Hindlimb muscle (tissue), 1 donor: ENCODE measurements at places on chromosomes 7 and 10.

- DNase-seq: no peak
Observed at GRCh38 chr7:154804449-154804848, 198.5 kb downstream of the PAXIP1 start.

GRCh38 chr7:86282014-86282682 is 361.6 kb upstream of the GRM3 start:
- no peak for DNase-seq

DNA sequence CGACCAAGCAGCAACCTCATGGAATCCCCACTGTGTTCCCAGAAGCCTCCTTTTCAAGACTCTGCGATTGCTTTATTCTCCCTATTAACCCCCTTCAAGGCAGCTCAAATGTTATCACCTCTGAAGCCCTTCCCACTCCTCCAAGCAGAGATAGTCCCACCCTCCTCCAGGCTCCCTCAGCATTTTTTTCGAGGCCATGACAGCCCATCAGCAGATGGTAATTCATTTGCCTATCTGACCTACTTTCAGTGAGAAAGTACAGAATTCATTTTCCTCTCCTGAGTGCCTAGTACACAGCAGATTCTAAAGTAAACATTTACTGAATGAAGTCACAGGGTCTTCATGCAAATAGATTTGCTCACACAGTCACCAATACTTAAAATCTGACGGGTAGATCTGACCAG is 47.8 kb downstream of the HERPUD2 start:
- no peak for DNase-seq

DNA sequence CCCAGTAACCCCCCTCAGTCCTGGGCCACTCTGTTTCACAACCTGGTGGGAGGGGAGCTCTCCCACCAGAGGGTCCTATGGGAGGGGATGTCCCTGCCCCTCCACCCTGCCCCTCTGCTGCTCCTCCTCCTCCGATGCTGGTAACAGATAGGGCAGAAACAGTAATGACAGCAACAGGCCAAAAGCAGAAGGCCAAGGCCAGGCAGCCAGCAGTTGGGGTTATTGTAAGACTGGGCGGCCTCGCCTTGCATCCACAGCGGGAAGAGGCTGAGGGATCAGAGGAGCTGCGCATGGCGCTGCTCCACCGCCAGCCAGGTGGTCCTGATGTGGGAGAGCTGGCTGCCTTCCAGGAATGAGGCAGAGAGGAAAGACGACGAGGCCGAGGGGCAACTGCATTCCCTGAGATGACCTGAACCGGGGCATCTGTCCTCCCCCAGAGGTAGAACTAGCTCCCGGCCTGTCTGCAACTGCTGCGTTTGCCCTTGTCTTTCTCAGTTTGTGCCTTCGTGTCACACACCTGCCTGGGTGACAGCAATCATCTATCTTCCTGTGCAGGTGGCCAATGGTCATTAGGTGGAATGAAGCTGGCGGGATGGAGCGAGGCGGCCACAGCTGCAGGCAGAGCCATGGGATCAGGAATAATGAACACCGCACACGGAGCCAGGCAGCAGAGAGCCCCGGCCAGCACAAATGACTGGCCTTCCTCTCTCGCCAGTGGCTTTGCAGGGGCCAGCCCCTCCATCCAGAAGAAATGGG is 54.0 kb upstream of the CACUL1 start:
- no peak for DNase-seq
